ENCODE measurements at places on chromosomes 12 and 14.

GRCh38 chr12:103462675-103463074, 33.1 kb downstream of the C12orf42 start:
- H3K4me1 ChIP-seq: no peaks in the 10 kb centered on the region
- H3K4me3 ChIP-seq: no peak overlapping the region
- H3K27me3 ChIP-seq: no peaks in the 10 kb centered on the region

DNA sequence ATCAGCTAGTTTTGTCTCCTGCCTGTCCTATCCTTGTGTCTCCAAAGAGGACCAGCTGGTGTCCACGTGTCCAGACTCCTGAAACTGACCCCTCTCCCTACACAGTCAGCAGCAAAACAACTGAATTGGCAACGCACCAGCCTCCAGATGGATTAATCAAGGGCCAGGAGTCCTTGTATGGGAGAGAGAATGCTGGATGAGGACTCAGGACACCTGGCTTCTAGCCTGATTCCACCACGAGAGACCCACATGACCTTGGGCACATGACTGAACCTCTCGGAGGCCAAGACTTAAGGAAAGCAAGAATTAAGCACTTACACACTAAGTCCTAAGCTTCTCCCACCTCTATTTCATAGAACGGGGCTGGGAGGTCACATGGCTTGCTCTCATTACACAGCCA, 60.4 kb upstream of the CMKLR1 start:
- H3K27ac ChIP-seq: no peak overlapping the region
- H3K4me3 ChIP-seq: no peak overlapping the region
- H3K27me3 ChIP-seq: no peaks in the 10 kb centered on the region

DNA sequence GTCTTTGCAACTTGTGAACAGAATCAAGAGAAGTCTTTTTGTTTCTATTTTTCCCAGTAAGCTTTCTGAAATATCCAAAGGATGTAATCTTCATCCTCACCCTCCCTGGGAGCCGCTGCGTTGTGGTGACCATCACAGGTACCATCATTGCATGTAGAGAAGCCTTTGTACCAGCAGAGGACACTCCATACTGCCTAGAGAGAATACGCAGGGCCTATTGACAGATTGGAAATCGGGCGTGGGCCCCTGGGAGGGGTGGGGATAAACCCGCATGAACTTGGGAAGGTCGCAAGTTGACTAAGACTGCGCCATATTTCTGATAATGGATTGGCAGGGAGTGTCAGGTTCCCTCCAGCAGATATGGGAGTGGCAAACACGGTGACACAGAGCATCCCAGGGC, 12.7 kb downstream of the KRT1 start:
- no peak overlapping the region for H3K27ac ChIP-seq
- H3K4me1 ChIP-seq: no peaks in the 10 kb centered on the region
- no peak for DNase-seq

- no peak for DNase-seq
- peaks cover 44% of the 10 kb centered on the region for H3K36me3 ChIP-seq
- peaks cover 18% of the 10 kb centered on the region for H3K4me1 ChIP-seq
- no peaks in the 10 kb centered on the region for H3K27me3 ChIP-seq
- peak overlapping the region; percentile 71 for H3K27ac ChIP-seq
- peak overlapping the region; percentile 88 for H3K4me3 ChIP-seq
Measured at GRCh38 chr12:56257491-56258067, 605 bp downstream of the ANKRD52 start.

GRCh38 chr14:64706593-64707193, 2.5 kb downstream of the PLEKHG3 start:
- peak overlapping the region; percentile 0 for H3K4me3 ChIP-seq
- DNase-seq: no peak
- no peaks in the 10 kb centered on the region for H3K36me3 ChIP-seq
- no peak overlapping the region for H3K27ac ChIP-seq

DNA sequence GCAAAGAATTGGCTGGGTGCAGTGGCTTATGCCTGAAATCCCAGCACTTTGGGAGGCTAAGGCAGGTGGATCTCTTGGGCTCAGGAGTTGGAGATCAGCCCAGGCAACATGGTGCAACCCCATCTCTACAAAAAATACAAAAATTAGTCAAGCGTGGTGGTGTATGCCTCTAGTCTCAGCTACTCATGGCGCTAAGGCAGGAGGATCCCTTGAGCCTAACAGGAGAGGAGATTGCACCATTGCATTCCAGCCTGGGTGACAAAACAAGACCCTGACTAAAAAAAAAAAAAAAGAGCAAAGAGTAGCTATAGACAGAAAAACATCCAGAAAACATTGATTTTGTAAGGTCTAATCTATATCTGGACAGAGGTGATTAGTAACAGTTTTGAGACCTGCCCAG, 25.0 kb downstream of the KIF21A start:
- H3K36me3 ChIP-seq: no peaks in the 10 kb centered on the region
- H3K4me3 ChIP-seq: no peak overlapping the region
- H3K27me3 ChIP-seq: no peaks in the 10 kb centered on the region
- no peaks in the 10 kb centered on the region for H3K4me1 ChIP-seq
- no peak overlapping the region for H3K27ac ChIP-seq

DNA sequence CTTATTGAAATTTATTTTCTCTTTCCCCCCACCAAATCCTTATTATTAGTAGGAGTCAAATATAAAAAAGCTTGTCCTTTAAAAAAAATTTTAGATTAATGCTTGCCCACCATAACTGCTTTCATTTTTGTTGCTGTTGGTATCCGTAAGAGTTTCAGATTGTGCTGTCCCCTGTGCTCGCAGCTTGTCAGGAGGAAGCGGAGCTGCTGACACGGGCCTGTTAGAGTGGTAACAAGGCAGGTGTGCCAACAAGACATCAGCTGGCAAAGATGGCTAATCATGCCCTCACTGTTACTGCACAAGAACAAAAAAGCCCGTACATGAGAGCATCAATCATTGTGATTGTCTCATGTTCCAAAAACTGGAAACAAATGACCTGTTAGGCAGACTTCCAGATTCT, 148.4 kb downstream of the ALG10B start:
- H3K27ac ChIP-seq: no peak overlapping the region
- H3K4me3 ChIP-seq: no peak overlapping the region
- H3K27me3 ChIP-seq: no peaks in the 10 kb centered on the region
- no peak for DNase-seq
- H3K36me3 ChIP-seq: no peaks in the 10 kb centered on the region
- H3K4me1 ChIP-seq: no peaks in the 10 kb centered on the region

DNA sequence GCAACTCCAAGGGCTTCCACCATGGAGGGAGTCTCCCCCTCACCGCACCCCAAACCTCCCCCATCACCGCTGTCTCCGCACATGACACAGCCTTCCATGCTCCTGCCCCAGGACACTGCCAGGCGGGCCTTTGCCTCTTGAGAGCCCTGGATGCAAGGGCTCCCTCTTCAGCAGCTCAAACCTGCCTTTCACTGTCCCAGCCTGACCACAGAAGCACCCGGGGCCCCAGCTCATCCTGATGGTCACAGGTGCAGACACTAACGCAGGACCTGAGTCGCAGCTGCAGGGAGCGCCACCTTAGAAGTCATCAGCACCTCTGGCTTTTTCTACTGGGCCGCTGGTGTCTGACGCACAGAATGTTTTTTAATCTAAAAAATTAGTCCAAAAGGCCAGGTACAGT, 54.0 kb downstream of the SYNE3 start:
- DNase-seq: no peak
- H3K27ac ChIP-seq: no peak overlapping the region
- H3K4me1 ChIP-seq: peaks cover under 1% of the 10 kb centered on the region
- no peak overlapping the region for H3K4me3 ChIP-seq

- no peak overlapping the region for H3K27ac ChIP-seq
- H3K36me3 ChIP-seq: no peaks in the 10 kb centered on the region
- H3K4me3 ChIP-seq: no peak overlapping the region
- H3K4me1 ChIP-seq: no peaks in the 10 kb centered on the region
Measured at GRCh38 chr12:117583677-117584225, 222.3 kb upstream of the NOS1 start.

DNA sequence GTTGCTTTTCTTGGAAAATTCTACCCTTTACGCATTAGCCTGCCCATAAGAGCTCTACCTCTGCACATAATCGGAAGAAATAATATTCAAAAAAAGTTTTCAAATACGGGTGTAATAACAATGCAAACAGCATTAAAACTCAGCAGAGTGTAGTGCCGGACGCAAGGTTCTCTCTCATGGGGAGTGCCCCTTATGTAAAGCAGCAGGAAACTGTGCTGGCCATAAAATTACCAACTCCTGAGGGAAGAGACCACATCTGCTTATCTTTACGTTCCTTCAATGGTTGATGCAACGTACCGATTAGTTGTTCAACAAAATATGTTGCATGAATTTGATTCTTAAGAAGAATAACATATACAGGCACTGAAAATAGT, 118.7 kb upstream of the TMCC3 start:
- DNase-seq: no peak
- no peaks in the 10 kb centered on the region for H3K27me3 ChIP-seq
- no peaks in the 10 kb centered on the region for H3K4me1 ChIP-seq
- H3K4me3 ChIP-seq: no peak overlapping the region
- H3K27ac ChIP-seq: no peak overlapping the region
- H3K36me3 ChIP-seq: no peaks in the 10 kb centered on the region

DNA sequence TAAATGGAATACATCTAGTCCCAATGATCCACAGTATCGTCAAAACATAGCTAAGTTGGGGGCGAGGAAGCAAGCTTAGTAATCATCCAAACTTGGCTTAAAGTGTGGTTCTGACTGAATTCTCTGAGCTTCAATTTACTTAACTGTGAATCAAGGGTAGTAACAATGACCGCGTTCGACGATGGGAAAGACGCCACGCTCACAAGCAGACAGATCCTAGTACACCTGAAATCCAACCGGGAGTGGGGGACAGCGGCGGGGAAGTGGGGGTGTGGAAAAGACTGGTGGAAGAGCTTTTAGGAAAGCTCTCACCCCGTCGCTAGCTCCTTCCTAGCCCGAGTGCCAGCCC, 433 bp downstream of the COX16 start:
- no peak for DNase-seq
- H3K4me3 ChIP-seq: peak overlapping the region; percentile 76
- H3K4me1 ChIP-seq: peaks cover 11% of the 10 kb centered on the region
- peak overlapping the region; percentile 83 for H3K27ac ChIP-seq

- H3K4me3 ChIP-seq: no peak overlapping the region
- H3K27me3 ChIP-seq: no peaks in the 10 kb centered on the region
- H3K4me1 ChIP-seq: no peaks in the 10 kb centered on the region
- H3K36me3 ChIP-seq: peaks cover 15% of the 10 kb centered on the region
- no peak for DNase-seq
Measured at GRCh38 chr14:73695997-73696396, 18.2 kb downstream of the PNMA1 start.

DNA sequence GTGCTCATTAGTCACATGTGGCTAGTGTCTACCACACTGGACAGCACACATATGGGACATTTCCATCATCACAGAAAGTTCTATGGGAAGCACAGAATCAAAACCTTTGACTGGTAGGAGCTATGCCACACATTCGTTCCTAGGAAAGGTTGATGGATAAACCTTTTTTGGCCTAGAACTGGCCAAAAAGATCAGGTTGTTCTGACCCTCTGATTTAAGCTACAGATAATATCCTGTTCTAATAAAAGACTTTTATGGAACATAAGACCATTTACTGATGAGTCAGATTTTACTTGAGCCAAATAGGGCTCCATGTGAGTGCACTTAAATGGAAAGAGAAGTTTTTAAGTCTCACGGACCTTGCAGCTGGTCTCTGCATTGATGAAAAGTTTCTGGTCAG, 143.2 kb downstream of the SLC15A4 start:
- H3K27ac ChIP-seq: no peak overlapping the region
- H3K4me3 ChIP-seq: no peak overlapping the region
- H3K36me3 ChIP-seq: no peaks in the 10 kb centered on the region
- DNase-seq: no peak

GRCh38 chr14:105581551-105582341, 55.4 kb downstream of the TMEM121 start:
- DNase-seq: peak; percentile 55
- no peaks in the 10 kb centered on the region for H3K4me1 ChIP-seq
- no peak overlapping the region for H3K27ac ChIP-seq

- DNase-seq: no peak
- H3K27ac ChIP-seq: no peak overlapping the region
- H3K27me3 ChIP-seq: no peaks in the 10 kb centered on the region
- H3K36me3 ChIP-seq: no peaks in the 10 kb centered on the region
Measured at GRCh38 chr12:32418903-32419519, 19.7 kb downstream of the FGD4 start.

DNA sequence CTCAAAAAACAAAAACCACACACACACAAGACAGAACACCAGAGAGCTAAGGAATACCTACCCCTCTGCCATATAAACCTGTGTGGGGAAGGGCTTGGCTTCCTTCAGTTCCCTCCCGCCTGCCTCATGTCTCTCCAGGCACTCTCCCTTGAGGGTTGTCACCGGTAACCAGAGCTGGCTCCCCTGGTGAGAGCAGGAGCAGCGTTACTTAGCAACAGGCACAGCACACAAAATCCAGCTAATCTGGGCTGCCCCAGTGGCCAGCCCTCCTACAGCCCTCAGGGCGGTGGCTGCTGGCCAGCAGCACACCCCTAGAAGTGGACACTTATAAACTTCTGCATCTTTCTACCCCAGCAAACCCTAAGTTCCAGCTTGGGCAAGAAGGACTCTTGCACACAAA, 21.6 kb upstream of the NR4A1 start:
- H3K36me3 ChIP-seq: no peaks in the 10 kb centered on the region
- DNase-seq: no peak
- no peak overlapping the region for H3K27ac ChIP-seq
- H3K27me3 ChIP-seq: no peaks in the 10 kb centered on the region
- peaks cover 28% of the 10 kb centered on the region for H3K4me1 ChIP-seq

DNA sequence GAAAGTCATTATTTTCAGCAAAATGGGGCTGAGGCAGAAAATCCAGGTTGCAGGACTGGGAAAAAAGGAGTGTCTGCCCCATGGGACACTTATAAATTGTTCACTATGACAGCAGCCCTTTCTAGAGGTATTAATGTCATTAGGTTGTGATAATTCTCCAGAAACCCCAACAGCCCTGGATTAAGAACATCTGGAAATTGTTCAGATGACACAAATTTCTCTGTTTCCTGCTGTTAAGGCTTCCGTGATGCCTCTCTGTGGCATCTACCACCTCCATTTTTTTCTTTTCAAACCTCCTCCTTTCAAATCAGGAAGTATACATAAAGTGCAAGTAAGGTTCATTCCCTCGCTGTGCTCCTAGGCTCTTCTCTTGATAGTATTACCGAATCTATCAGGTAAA, 25.6 kb downstream of the EGLN3 start:
- no peaks in the 10 kb centered on the region for H3K36me3 ChIP-seq
- H3K27me3 ChIP-seq: no peaks in the 10 kb centered on the region
- no peak overlapping the region for H3K27ac ChIP-seq

DNA sequence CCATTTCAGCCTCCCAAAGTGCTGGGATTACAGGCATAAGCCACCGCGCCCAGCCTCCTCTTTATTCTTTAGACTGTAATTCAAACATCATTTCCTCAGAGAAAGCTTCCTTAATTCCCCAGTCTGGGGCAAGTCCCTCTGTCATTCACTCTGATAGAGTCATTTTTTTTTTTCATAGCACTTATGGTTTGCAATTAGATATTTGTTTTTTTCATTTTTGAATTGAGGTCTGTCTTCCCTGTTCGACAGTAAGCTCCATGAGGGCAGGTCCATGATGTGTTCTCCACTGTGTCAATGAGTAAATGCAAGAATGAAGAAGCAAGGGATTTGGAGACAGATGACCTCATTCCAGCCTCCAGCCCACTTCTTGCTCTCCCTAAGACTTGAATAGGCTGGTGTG, 12.1 kb downstream of the ASIC1 start:
- no peaks in the 10 kb centered on the region for H3K36me3 ChIP-seq
- H3K4me1 ChIP-seq: no peaks in the 10 kb centered on the region
- no peak overlapping the region for H3K27ac ChIP-seq
- no peak overlapping the region for H3K4me3 ChIP-seq

GRCh38 chr12:51890511-51891171, 2.7 kb downstream of the ANKRD33 start:
- DNase-seq: peak; percentile 61
- no peaks in the 10 kb centered on the region for H3K36me3 ChIP-seq
- H3K27me3 ChIP-seq: peaks cover 4% of the 10 kb centered on the region
